Posterior cingulate gyrus (tissue), 11 donors: ENCODE measurements at places on chromosomes 11 and 22.

DNA sequence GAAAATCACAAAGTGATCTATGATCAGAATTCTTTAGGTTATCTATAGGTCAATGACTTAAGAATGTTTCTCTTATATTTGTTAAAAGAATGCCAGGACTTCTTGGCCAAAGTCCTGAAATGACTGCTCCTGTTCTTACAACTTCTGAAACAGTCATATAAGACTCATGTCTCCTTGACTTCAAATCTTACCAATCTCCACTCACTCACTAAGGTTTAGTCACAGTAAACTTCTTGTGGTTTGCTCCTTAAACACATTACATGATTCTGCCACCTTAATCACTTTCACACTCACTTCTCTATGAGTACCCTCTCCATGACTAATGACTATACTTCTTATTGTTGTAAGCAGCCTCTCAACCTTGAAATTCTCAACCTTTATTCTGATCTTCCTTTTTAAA is 648.7 kb upstream of the CCDC179 start:
- DNase-seq: no peak

GRCh38 chr11:2428322-2428795 is 16.0 kb downstream of the TRPM5 start:
- peak; percentile 69 for DNase-seq

GRCh38 chr11:19441752-19442553 is 201.2 kb upstream of the E2F8 start:
- no peak for DNase-seq

DNA sequence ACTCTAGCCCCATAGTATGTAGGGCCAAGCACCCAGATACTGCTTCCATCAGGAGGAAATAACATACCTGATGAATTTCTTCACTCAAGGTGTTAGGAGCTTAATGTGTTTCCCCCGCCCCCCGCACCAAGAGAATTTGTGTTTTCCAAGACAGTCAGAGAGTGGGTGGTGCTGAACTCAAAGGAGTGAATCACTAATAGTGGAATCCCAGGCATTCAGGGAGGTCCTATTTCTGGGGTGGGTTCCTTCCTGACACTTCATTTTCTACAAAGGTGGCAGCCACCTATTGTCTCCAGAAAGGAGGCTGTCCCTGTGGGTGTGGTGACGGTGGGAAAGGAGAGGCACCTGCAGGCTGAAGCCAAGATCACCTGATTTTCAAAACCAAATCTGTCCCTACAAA is 50.8 kb upstream of the ELF5 start:
- DNase-seq: no peak
